ENCODE measurements at places on chromosomes 13 and 19. TPM values are rescaled to one million over a fixed set of nuclear protein-coding genes. Genes with fewer than 3 reads are reported as not detected.
A peak's percentile ranks its signal among the peaks of the same experiment; 100 is the strongest.

The FGF9 gene
- not detected for total RNA-seq

The PPP1R13L gene
- 19.9 TPM for total RNA-seq

GRCh38 chr13:62176051-62176450 is 760.4 kb upstream of the PCDH20 start:
- DNase-seq: peak; percentile 11

The GAPDHS gene
- not detected for total RNA-seq

The GJA3 gene
- 0.52 TPM for total RNA-seq

The KLK6 gene
- total RNA-seq: 0.12 TPM

GRCh38 chr13:61960981-61961380 is 545.3 kb upstream of the PCDH20 start:
- DNase-seq: no peak

DNA sequence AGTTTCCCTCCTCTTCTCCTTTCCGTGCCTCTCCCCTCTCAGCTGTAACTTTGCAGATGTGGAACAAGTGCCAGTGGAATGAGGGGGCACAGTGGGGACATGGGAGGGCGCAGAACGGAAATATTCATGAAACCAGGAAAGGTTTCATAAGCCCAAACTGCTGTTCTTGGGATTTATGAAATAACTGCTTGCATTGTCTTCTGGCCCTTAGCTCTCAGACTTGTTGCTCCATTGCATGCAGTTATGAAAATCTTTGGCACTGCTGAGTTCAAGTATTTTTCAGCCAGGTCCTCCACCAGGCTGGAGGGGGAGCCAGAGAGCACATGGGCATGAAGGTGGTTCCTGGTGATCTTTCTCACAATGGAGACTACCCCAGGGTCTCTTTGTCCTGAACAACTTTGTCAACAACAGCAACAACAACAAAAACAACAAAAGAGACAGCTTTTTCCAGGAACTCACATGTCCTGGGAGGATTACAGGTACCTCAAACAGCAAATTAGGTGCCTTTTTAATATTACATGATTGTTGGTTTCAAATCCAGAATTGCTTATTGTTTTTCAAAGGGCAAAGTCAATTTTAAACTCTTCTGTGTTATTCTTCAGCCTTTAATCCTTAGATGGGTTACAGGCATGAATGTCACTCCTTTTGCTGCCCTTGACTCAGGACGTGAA is 1.5 kb downstream of the RGCC start:
- DNase-seq: peak; percentile 4

DNA sequence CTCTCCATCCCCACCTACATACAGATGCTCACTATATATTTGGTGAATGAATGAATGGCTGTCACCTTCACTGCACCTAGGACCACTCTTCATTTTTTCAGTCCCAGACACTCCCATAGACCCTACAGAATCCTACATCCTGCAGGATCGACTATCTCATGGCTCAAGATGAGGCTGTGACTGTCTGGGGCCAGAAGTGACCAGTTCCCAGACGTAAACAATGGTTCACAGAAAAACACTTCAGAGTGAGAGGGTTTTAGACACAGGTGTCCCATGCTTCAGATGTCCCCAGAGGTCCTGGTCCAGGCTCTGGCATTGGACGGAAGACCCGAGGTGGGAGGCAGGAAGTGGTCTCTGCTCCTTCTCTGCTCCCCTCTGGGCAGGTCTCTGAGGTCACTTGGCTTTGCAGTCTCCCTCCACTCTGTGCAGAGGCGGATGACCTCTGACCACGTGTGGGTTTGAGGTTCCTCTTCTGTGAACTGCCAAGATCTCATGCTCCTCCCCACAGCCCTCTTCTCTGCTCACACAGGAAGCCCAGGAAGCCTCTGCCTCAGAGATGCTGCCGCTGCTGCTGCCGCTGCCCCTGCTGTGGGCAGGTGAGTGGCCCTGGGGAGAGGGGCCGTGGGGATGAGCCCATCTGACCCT is 24.9 kb downstream of the SIGLEC7 start:
- DNase-seq: no peak

The NEK5 gene
- not detected for total RNA-seq

- peak; percentile 97 for DNase-seq
Observed at GRCh38 chr19:13621413-13621812, 115.1 kb upstream of the CACNA1A start.

GRCh38 chr13:110115591-110115990 is 191.4 kb downstream of the COL4A1 start:
- no peak for DNase-seq

DNA sequence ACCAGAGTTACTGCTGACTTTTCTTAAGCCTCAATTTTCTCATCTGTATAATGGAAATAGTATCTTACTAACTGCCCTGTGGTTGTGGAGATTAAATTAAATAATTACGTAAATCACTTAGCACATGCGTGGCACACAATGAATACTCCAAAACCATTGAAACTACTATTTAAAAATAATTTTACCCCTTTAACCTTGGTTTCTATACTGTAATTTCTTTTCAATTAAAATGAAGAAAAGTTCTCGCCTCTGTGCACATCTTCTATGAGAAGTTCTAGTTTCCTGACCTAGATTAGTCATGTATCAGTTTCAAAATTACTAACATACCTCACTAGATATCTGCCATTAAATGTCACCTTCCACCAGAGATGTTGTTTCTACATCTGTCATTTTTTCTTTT is 5.7 kb downstream of the SLITRK1 start:
- no peak for DNase-seq

DNA sequence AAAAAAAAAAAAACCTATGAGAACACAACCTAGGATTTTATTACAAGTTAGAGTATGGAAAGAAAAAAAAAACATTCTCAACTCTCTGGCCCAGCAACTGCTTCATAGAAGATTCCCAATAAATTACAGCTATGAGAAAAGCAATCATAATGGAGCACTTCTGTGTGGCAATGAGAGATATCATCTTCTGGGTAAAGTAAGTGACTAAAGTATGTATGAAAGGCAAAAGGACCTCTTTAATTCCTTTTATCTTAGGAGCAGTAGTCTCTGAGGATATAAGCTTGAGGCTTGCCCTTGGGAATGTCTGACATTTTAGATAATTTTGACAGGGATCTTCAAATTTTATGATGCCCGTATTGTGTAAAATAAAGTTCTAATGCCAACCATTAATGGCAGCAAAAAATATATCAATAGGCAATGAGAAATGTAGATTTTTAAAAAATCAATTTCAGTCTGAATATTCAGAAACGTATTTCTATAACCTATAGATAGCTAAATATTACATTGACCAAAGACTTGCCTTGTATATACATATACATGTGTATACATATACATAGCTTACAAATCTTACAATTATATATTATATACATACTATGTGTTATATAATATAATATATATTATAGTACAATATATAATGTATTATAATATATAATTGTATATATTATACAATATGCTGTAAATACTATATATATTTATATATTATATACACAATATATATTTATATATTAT is 823.9 kb upstream of the SLITRK1 start:
- DNase-seq: no peak

- DNase-seq: peak; percentile 29
Observed at GRCh38 chr19:29329460-29330134, 116.6 kb upstream of the UQCRFS1 start.

- no peak for DNase-seq
Observed at GRCh38 chr19:42150911-42151361, 18.7 kb upstream of the POU2F2 start.

The DHDH gene
- 0.10 TPM for total RNA-seq

The SIGLEC12 gene
- total RNA-seq: not detected

DNA sequence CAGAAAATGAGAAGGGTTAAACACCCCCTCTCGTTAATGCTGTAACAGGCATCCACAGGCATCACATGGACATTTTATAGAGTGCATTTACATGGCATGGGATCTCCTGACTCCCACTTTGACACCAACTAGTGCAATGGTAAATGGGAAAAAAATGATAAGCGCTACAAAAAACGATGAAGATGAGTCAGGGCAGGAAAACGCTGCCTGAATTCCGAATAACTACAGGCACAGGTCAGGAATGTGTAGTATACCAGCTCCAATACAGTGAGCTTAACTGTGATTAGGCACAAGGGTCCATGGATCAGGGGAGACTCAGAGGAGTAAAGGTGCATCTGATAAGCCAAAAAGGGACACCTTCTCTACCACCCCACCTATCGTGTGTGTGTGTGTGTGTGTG is 223.6 kb downstream of the FOXO1 start:
- DNase-seq: no peak

The ZNF787 gene
- 18.1 TPM for total RNA-seq

The SHANK1 gene
- total RNA-seq: 0.48 TPM

DNA sequence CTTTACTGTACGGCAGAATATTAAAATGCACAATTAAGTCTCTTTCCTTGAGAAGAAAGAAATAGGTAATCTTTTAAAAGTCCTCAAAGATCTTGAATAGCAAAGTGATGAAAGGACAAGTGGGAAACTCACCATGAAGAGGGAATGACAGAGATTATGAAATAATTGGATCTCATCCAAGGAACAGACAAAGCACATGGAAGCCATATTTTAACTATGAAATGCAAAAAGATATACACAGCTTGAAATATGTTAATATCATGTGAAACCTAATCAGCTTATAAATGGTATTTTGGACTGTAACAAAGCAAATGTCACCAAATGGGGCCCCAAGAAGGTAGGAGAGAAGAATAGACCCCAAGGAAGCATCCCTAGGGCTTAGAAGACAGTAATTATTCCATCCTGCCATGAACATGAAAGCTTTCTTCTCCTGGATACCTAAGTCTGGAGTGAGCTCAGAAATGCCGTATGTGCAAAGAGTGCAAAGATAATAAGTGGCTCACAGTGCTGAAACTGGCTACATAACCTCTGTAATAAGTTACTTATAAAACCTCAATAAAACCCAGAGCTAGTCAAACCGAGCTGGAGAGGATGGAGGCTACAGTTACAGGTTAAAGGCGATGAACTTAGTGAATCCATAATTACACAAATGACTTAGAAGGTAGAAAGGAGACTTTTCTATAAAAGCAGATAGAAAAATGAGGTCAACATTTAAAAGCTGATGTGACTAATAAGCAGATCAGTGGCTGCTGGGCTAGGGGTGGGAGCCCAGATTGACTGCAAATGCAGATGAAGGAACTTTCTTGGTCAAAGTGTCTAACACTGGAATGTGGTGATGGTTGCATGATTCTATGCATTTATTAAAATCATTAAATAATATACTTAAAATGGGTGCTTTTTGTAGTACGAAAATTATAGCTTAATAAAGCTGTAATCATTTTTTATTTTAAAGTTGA is 34.4 kb downstream of the DCLK1 start:
- DNase-seq: no peak

- DNase-seq: peak; percentile 30
Observed at GRCh38 chr19:28023064-28023463, 1189.9 kb downstream of the UQCRFS1 start.
